Activated T-helper 1 cell treated with anti-CD3 and anti-CD28 coated beads, Interleukin-2, amount 50 U/mL, for 16 hours (primary cell): ENCODE measurements at places on chromosomes 2 and 18.

DNA sequence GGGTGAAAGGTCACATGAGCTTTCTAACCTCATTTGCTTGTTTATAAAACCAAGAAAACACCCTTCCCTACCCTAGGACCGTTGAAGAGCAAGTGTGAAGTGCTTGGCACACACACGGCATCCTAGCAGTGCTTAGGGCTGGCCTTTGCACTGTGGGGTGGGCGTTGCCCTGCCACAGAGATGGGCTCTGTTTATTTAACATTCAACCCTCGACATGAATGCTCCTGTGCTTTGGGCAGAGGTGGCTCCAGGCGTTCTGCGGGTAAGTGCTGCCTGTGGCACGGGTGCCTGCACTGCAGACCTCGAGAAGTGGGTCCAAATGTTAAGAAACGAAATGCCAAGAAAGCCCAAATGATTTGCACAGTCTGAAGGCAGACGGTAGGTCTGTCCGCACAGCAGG is 170.1 kb downstream of the FHOD3 start:
- DNase-seq, result no peak

GRCh38 chr2:110645616-110646015 is 32.2 kb downstream of the BUB1 start:
- DNase-seq, result no peak

DNA sequence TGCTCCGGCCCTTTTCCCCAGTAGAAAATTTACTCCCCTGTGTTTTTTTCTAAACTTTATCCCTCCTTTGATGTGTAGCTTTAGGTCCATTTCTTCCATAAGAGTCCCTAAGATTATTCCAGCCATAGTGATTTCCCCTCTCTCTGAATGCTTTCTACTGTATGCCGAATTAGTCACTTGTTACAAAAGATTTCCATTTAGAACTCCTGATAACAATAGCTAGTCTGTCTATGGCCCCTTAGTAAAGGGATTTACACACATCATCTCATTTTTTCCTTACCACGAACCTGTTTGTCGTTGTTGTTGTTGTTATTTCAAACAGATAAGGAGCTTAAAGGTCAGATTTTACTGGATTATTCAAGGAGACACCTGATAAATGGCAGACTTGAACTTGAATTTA is 256.1 kb downstream of the PAX3 start:
- DNase-seq, result no peak

GRCh38 chr2:172693529-172694455 is 41.9 kb upstream of the RAPGEF4 start:
- no peak for DNase-seq

- no peak for DNase-seq
These were observed 312.7 kb upstream of the CYRIA start for GRCh38 chr2:16978301-16978700.
